Kidney epithelial cell (primary cell): ENCODE measurements at places on chromosomes 11 and 22. TPM values are rescaled to one million over a fixed set of nuclear protein-coding genes. Genes with fewer than 3 reads are reported as not detected.

- DNase-seq, result no peak
These were observed 68.2 kb downstream of the EMSY start for GRCh38 chr11:76512851-76513653.

DNA sequence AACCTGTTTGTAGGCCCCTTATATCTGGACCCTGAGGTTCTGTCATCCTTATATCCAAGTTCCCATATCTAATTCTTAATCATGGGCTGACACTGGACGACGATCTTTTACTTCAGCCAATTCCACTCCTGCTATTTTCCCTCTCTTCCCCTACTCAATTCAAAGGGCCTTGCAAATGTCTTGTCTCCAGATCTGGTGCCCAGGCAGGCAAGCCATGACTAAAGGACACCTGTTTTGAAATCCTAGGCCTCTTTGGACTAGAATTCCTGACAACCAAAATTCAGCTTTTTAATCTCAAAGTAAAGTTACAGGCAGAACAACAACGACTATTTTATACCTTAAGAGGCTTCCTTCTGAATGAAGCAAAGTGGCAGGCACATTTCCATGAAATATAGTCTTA, 963.4 kb downstream of the DLG2 start:
- no peak for DNase-seq

- no peak for DNase-seq
These were observed 38.3 kb downstream of the MADD start for GRCh38 chr11:47308050-47308823.

Gene ADM2
- total RNA-seq, result 27.3 and 29.0 TPM in 2 replicates

Gene BAIAP2L2
- 4.1 and 5.4 TPM in 2 replicates for total RNA-seq

Gene P2RX6
- 0.27 TPM in 1 of 2 replicates, not detected in the other for total RNA-seq
